ENCODE measurements at places on chromosomes 2 and 18.
A peak's percentile ranks its signal among the peaks of the same experiment; 100 is the strongest.

DNA sequence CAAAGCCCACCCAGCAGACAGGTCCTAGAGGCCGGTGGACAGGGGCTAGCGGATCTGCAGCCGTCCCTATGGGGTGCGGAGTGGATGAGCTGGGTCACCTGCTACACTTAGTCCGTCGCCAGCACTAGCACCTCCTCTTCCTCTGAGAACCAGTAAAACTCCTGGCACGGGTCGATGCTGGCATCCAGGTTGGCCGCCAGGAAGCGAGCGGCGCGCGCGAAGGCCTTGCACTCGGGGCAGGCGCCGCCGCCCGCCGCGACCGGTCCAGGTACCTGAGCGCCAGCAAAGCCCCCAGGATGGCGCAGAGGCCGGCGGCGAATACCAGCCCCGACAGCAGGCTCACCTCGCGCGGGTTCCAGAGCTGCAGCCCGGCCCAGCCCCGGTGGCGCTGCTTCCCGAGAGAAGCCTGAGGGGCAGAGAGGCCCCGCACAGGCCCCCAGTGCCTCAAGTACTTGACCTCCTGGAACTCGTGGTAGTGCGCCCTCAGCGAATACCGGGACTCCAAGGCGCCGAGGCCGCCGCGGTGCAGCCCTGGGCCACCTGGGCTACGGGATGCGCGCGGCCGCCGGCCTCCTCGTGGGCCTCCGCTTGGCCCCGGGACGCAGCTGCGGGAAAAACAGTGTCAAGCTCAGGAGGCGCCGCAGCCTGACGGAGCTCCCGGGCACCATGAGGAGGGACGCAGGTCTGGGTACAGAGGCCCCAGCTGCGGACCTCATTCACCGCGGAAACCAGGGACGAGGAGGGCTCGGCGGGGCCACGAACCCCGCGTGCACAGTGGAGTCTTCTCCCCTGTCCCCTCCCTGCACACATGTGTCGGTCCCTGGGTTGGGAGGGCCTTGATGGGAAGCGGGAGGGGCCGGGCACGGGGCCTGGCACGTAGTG lies 27.5 kb upstream of the ALPP start:
- DNase-seq, result no peak

DNA sequence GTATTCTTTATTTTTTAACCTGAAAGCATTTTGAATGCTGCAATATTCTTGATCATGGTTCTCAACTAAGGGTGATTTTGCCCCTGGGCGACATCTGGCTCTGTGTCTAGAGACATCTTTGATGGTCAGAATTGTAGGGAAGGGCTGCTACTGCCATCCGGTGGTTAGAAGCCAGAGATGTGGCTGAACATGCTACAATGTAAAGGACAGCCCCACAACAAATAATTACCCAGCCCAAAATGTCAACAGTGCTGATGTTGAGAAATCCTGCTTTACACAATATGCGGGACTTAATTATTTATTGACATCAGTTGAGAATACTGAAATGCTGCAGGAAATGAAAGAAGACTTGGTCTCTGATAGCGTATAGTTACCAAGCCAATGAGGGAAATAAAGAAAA lies 37.5 kb upstream of the SERPINB2 start:
- no peak for DNase-seq

- no peak for DNase-seq
Measured at GRCh38 chr2:202100176-202100575, 27.1 kb downstream of the KIAA2012 start.

- peak; percentile 75 for DNase-seq
Measured at GRCh38 chr2:112582314-112582746, 2.1 kb upstream of the CHCHD5 start.

DNA sequence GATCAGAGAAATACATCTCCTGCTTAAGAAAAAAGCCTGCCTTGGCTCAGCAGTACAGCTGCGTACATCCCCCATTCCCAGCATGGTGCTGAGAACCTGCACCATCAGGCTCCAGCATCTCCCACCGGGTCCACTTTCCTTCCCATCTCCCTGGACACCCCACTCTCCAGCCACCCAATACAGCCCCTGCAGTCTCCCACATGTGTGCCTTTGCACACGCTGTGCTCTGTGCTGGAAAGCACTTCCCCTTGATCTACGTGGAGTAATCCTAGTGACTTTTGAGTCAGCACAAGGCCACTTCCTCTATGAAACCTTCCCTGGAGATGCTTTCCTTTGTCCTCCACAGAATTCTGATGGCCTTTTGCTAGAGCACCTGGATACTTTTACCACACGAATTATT lies 17.0 kb downstream of the STAT1 start:
- DNase-seq, result no peak

- DNase-seq, result no peak
Measured at GRCh38 chr2:242043538-242044312, 174.2 kb downstream of the RTP5 start.
